MG63 (cell line): ENCODE measurements at places on chromosomes 4 and X. TPM values are rescaled to one million over a fixed set of nuclear protein-coding genes. Genes with fewer than 3 reads are reported as not detected.

The SMARCA5 gene
- total RNA-seq: 16.6 and 22.5 TPM in 2 replicates

The CFI gene
- not detected in 2 replicates for total RNA-seq

The ESX1 gene
- not detected in 2 replicates for total RNA-seq

The TMEM31 gene
- total RNA-seq: not detected in 2 replicates

The MAOB gene
- 0.30 TPM in 1 of 2 replicates, not detected in the other for total RNA-seq

The CFP gene
- not detected in 2 replicates for total RNA-seq

The NDST3 gene
- total RNA-seq: not detected in 2 replicates

The DOK7 gene
- total RNA-seq: 7.1 and 9.6 TPM in 2 replicates

The AMOT gene
- 0.79 and 2.7 TPM in 2 replicates for total RNA-seq

The RIBC1 gene
- not detected in 2 replicates for total RNA-seq

The GPRASP3 gene
- 0.95 and 1.9 TPM in 2 replicates for total RNA-seq

The NFKB1 gene
- 24.7 and 25.7 TPM in 2 replicates for total RNA-seq

The GAGE12F gene
- not detected in 2 replicates for total RNA-seq

The AREG gene
- total RNA-seq: not detected in 2 replicates

The LDB2 gene
- 8.1 and 18.7 TPM in 2 replicates for total RNA-seq

The GAGE12E gene
- total RNA-seq: not detected in 2 replicates

The TAF7L gene
- 1.1 and 5.0 TPM in 2 replicates for total RNA-seq

The CXCL11 gene
- 0.66 and 1.3 TPM in 2 replicates for total RNA-seq

The CT83 gene
- not detected in 2 replicates for total RNA-seq

The QRFPR gene
- 0.07 TPM in 1 of 2 replicates, not detected in the other for total RNA-seq

The NDP gene
- 0.10 and 1.4 TPM in 2 replicates for total RNA-seq

The CTAG1B gene
- not detected in 2 replicates for total RNA-seq

The RBM47 gene
- 0.66 TPM in 1 of 2 replicates, not detected in the other for total RNA-seq

The ZXDA gene
- total RNA-seq: 2.5 and 3.3 TPM in 2 replicates

The ZNF595 gene
- 2.5 and 6.6 TPM in 2 replicates for total RNA-seq

The GABRA4 gene
- total RNA-seq: not detected in 2 replicates

The MTNR1A gene
- not detected in 2 replicates for total RNA-seq

The PITX2 gene
- total RNA-seq: 4.5 and 6.7 TPM in 2 replicates

The MSX1 gene
- 7.8 and 12.0 TPM in 2 replicates for total RNA-seq

The BEND4 gene
- total RNA-seq: 0.12 and 0.16 TPM in 2 replicates

The CT47B1 gene
- not detected in 2 replicates for total RNA-seq

The FSTL5 gene
- total RNA-seq: not detected in 2 replicates

The SEPTIN6 gene
- total RNA-seq: 1.4 and 5.7 TPM in 2 replicates

The C4orf46 gene
- total RNA-seq: 96.1 and 152 TPM in 2 replicates

The ARMCX1 gene
- total RNA-seq: 23.9 and 26.1 TPM in 2 replicates

The GIMD1 gene
- total RNA-seq: not detected in 2 replicates

The RBM46 gene
- total RNA-seq: not detected in 2 replicates

The OTC gene
- total RNA-seq: not detected in 2 replicates

The EIF4E gene
- total RNA-seq: 81.2 and 236 TPM in 2 replicates

The FGF2 gene
- total RNA-seq: 48.5 and 109 TPM in 2 replicates

The PCDH7 gene
- total RNA-seq: not detected in 2 replicates

The SLC10A6 gene
- total RNA-seq: not detected in 2 replicates

The RAB40A gene
- not detected in 2 replicates for total RNA-seq

The MAGEE2 gene
- total RNA-seq: not detected in 2 replicates

The TBC1D8B gene
- 0.82 and 2.5 TPM in 2 replicates for total RNA-seq

The DBET gene
- total RNA-seq: not detected in 2 replicates

The IGFBP7 gene
- total RNA-seq: 332 and 410 TPM in 2 replicates
